ENCODE measurements at places on chromosomes 6 and 20. TPM values are rescaled to one million over a fixed set of nuclear protein-coding genes. Genes with fewer than 3 reads are reported as not detected.
A peak's percentile ranks its signal among the peaks of the same experiment; 100 is the strongest.

The BNIP5 gene
- total RNA-seq = not detected

GRCh38 chr6:75493400-75494064, at the start of gene FILIP1:
Gene FILIP1 (minus strand): TSS chr6:75493800. CDS start chr6:75414972, 78,828 bp downstream.
- no peak for DNase-seq

DNA sequence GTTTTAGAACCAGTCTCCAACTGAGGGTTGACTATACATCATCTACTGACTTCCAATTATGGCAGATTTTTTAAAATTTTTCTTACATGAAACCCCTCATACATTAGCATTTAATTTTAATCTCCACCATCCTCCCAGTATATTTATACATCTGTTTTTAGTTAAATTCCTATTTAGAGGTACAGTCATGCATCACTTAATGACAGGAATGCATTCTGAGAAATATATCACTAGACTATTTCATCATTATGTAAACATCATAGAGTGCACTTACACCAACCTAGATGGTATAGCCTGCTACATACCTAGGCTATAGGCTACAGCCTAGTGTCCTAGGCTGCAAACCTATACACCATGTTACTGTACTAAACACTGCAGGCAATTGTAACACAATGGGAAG, 316.7 kb upstream of the MARCKS start:
- DNase-seq = no peak

- DNase-seq = no peak
Measured at GRCh38 chr20:62485062-62485700, 9.4 kb upstream of the GATA5 start.

DNA sequence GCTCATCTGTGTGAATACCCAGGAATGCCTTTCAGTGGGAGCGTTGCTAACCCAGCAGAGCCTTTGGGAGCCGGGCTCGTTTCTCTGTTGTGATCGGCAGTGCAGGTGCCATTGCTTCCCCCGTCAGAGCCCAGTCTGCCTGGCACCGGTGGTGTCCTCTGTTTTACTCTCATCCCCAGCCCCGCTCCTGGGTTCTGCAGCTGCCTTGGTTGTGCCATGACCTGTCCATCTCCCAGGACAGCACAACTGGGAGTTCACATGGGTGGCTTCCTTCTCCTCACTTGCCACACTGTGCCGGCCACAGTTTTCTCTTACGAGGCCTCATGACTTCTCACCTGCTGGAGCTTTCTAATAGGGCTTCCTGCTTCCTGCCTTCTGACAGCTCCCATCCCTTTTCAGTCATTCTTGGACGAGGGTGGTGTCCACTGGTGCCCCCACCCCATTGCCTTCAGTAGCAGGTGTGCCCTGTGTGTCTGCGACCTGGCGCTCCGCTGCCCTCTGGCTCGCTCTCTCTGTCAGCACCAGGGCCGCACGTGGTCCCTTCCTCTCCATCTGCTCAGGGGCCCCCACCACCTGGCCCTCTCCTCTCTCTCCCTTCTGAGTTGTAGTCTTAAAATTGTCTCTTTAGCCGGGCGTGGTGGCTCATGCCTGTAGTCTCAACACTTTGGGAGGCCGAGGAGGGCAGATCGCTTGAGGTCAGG, 110.9 kb downstream of the RPP40 start:
- no peak for DNase-seq

DNA sequence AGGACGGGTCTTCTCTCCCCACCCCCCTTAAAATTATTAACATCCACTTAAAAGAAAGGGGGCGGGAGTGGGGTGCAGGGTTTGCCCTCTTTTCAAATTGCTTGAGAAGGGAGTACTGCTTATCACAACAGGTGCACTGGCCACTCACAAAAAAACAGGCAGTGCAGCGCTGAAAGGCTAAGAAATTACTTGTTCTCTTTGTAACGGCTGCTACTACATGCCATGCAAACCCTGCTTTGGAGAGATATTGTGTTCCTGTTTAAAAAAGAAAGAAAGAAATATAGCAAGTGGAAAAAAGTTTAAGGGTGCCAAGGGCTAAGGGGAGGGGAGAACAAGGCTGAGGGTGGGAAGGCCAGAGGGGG, 312.7 kb upstream of the JARID2 start:
- DNase-seq = no peak

- no peak for DNase-seq
Measured at GRCh38 chr20:1423625-1424106, 30.8 kb upstream of the FKBP1A start.

DNA sequence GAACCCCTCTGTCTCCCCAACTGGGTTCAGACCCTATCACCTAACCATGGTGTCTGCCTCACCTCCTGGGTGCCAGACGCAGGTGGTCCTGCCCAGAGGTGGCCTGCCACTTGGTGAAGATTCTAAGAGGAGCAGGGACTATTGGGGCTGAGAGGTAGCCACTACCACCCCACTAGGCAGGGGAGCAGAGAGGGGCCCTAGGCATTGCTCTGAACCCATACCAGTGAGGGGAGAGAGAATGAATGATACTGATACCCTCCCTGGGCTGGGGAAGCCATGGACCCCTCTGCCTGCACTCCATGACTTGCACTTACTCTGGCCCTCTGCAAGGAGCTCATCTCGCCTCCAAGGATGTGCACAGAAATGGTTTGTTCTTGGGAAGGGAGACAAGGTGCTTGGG, 31.7 kb upstream of the SPDEF start:
- no peak for DNase-seq

DNA sequence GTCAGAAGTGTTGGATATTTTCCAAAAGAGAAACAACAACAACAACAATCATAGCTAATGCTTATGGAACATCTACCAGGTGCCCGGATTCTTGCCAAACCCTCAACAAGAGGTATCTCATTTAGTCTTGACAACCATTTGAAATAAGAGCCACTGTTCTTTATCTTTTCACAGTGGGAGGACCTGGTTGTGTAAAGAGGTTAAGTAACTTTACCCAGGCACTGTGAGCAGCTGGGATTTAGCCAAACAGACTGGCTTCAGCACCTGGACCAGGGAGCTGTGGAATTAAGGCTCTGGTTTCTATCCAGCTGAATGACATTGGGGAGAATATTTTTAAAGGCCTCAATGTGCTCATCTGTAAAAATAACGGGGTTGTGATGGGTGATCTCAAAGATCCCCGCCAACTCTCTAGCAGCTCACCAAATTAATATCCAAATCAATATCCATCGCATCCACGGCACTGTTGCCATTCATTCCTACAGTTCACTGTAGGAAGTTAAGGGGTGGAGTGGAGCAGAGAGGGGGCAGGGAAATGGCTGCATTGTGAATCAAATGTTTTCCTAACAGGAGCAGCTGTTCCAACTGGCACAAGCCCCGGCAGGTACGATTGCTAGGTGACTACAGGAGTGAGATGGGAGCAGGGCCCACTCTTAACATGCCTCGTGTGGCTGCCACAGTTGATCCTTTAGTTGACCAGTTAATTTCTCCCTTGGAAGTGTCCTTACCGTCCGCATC, 61.8 kb downstream of the GCNT2 start:
- no peak for DNase-seq

The LGSN gene
- not detected for total RNA-seq

The POM121L2 gene
- not detected for total RNA-seq

The SLC2A4RG gene
- total RNA-seq = 17.3 TPM

DNA sequence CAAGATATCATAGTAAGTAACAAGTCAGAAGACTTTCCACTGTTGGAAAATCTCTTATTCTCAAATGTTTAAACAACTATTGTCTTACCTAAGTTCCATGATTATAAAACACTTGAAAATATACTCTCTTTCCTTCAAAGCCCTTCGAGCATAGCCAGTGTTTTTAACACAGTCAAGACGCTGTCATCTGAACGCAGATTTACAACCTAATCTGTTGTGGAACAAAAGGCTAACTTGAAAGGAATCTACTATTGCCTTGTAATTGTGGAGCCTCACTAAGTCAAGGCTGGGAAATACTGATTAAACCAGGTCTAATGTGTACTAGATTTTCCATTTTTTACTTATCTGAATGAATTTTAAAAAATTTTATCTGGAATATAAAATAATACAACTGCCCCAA, 205.8 kb downstream of the TRDN start:
- DNase-seq = no peak

The LAMA4 gene
- not detected for total RNA-seq

The NRSN1 gene
- not detected for total RNA-seq

The SLC32A1 gene
- not detected for total RNA-seq

The SNX21 gene
- 0.87 TPM for total RNA-seq

The TUBB gene
- 1,301 TPM for total RNA-seq

DNA sequence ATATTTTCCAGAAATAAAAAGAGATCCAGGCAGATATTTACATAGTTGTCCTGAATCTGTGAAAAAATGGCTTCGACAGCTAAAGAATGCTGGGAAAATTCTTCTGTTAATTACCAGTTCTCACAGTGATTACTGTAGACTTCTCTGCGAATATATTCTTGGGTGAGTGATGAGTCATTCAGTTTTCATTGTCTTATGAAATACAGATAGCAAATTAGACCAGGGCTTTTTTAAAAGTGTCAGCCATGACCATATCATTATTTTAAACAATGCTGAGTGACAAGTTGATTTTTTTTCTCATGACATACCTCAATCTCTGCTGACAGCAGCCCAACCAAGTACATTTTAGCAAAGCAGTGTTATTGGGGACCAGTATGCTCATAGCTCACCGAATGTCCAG, 32.8 kb downstream of the TSPYL4 start:
- no peak for DNase-seq

The SDC4 gene
- 94.0 TPM for total RNA-seq

DNA sequence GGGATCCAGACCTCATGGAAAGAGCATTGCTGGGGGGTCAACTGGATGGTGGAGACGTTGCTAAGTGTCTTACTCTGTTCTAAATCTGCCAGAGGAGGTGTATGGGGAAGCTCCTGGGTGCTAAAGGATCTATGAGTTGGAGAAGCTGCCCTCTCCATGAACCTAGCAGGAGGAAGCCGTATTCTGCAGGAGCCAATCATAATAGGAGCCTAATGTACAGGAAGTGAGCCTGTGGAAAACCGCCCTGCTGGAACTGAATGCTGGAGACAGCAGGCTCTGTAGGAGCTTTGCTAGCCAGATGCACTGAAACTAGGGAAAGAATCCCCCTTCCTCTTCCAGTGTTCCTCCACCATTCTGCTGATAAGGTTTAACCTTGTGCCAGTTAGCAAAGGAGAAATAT, 10.9 kb downstream of the CASP8AP2 start:
- no peak for DNase-seq

GRCh38 chr6:23370051-23370450, 756.0 kb upstream of the NRSN1 start:
- DNase-seq = no peak

- no peak for DNase-seq
Measured at GRCh38 chr6:80658926-80659325, 552.5 kb downstream of the BCKDHB start.

- DNase-seq = no peak
Measured at GRCh38 chr20:13723011-13723410, 61.7 kb downstream of the ESF1 start.

GRCh38 chr6:13217206-13217905, 111.0 kb downstream of the TBC1D7 start:
- DNase-seq = no peak

- no peak for DNase-seq
Measured at GRCh38 chr6:31614075-31614619, 887 bp upstream of the AIF1 start.

DNA sequence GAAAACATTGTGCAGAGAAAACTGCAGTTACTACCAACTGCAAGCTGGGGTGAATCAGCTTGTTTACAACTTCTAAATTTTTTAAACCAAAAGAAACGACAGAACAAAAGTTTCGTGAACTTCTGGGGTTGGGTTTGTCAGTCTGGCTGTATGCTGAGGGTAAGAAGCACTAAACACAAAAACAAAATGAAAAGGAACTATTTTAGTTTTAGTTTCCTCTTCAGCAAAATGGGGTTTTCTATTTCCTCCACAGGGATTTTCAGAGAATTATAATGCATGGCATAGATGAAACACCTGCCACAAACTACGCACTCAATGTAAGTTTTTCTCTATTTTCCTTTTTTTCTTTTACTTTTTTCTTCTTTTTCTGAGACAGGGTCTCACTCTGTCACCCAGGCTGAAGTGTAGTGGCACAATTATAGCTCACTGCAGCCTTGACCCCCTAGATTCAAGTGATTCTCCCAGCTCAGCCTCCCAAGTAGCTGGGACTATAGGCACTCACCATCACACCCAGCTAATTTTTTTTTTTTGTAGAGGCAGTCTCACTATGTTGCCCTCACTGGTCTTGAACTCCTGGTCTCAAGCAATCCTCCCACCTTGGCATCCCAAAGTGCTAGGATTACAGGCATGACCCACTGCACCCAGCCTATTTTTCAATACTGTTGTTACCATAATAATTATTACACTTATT, 40.6 kb downstream of the CGA start:
- no peak for DNase-seq

- peak; percentile 4 for DNase-seq
Measured at GRCh38 chr20:63536241-63536977, 767 bp downstream of the PTK6 start.

GRCh38 chr20:51354191-51354768, 188.2 kb downstream of the NFATC2 start:
- DNase-seq = no peak

The CAP2 gene
- not detected for total RNA-seq

GRCh38 chr20:58781138-58781537, 69.6 kb downstream of the GNAS-AS1 start:
- no peak for DNase-seq

DNA sequence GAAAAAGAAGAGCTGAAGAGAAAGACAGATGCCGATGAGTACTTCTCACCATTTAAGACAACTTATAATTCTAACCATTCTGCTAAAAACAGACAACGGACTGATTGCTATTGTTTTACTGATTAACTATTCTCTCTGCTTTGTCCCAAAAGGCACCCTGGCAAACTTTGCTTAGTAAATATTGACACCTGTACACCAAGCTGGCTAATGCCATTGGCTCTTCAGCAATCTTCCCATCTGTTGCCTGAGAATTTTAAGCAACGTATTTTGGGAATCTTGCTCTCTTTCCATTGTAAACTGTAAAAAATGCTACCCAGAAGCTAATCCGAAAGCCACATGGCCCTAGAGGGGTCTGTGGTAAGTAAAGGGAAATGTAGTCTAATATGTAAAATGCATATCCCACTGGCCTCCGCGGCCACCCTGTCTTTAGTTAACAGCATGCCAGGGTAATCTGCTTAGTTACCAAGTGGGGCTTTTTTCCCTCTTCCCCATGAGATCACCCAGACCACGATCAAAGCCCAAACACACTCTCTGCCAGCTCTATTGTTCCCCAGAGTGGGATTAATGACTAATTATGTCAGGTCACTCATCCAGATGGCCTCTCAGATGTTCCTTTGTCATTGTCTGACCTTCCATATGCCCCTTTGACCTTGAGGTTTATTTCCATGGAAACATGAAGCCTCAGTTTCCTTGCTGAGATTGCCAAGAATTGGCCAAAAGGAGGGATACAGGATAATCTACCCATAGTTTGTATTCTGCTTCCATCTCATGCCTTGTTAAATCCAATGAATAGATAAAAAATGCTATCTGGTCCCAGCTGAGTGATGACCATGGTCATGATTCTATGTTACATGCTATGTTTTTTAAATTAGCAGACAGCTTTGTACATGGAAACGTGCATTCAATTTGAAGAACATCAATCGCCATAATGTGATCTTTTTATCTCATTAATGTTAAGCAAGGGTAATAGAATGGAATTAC, 216.4 kb upstream of the MCHR2 start:
- no peak for DNase-seq

GRCh38 chr6:92688342-92688741, 731.0 kb downstream of the EPHA7 start:
- DNase-seq = no peak
